ENCODE measurements at places on chromosomes 16 and 17.

- no peak for DNase-seq
Observed at GRCh38 chr16:24282141-24282540, 26.0 kb downstream of the CACNG3 start.

GRCh38 chr17:82830249-82830661, 9.6 kb downstream of the ZNF750 start:
- no peak for DNase-seq

GRCh38 chr17:31381165-31381668, 10.3 kb upstream of the RAB11FIP4 start:
- DNase-seq = no peak

DNA sequence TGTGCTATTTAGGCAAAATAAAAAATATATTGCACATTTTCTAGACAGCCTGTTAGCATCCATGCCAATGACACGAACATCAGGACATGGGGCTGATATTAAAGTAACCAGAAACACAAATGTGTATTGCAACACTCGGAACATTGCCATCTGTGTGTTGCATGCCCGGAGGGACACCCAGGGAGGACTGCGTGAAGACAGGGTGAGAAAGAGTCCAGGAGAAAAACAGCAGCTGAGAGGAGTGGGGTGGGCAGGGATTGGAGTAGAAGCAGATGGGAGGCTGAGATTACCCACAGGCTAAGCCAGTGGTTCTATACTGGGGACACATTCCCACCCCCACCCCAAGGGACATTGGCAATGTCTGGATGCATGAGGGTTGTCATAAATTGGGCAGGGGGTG, 114.8 kb downstream of the GRIN2A start:
- DNase-seq = no peak

GRCh38 chr16:86277221-86277620, 233.1 kb upstream of the FOXF1 start:
- no peak for DNase-seq

DNA sequence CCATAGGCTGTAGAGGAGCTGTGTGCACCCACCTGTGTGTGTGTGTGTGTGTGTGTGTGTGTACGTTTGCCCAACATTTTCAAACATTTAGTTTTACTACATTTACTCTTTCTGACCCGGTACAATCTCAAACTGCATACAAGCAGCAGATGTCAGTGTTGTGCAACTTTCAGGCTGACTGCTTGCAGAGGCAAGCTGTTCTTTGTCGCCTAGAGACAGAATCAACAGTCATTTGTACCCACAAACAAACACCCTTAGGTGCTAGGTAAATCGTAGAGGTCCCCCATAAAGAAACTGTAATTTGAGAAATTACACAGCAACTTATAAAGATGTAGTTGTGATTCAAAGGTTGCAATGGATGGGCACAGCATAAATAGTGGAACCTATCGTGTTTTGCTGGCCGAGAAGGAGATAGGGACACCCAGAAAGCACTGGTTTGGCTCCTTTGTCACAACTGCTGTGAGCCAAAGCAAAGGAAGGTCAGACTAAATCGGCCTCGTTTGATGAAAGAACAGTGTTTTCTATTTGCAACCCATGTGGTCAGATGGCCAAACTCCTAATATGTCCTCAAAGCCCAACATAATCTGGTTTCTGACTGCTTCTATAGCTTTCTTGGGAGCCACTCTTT, 478.4 kb downstream of the TOX3 start:
- no peak for DNase-seq

- DNase-seq = no peak
Observed at GRCh38 chr17:9004132-9004960, 17.0 kb upstream of the NTN1 start.

GRCh38 chr16:72637306-72637705, 410.6 kb downstream of the ZFHX3 start:
- no peak for DNase-seq

DNA sequence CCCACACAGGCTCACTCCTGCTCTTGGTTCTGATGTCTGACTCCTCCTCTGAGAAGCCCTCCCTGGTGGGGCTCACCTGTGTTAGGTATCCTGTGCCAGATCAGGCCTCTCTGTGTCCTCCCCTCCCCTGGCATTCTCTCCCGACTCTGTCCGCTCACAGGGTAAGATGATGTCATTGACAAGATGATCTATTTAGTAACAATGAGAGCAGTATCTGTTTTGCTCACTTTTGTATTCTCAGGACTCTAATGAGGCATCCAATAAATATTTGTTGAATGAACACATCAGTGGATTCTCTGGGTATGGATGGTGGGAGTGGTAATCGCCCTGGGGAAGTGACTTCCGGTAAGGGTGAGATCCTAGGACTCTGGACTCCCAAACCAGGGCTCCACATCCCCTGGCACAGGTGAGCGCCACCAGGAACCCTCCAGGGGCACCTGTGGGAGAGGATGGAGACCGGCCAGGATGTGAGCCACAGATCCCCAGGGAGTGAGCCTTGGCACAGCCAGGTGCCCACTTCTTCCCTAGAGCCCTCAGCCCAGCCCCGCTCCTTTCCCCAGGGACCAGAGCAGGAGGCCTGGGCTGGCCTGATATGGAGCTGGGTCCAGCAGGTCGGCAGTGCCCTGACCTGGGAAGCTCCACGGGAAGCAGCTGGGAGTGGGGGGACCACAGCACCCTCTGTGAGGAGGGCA, 5.4 kb upstream of the HAP1 start:
- no peak for DNase-seq

- no peak for DNase-seq
Observed at GRCh38 chr17:40963838-40964237, 2.9 kb downstream of the KRT39 start.

DNA sequence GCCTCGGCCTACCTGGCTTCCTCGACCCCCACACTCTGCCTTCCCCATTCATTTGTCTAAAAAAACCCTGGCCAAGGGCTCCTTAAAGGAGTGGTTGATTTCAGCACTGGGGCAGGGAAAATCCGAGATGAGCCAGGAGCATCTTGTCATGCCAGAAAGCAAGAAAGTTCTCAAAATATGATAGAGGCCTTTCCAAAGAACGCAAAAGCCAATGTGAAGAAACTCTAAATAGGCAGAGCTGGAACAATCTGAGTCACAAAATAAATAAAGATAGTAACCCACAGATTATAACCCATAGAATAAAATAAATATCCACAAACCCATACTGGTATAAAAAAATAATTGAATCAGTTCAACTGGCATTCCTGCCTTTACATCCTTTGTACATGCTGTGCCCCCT, 192.3 kb upstream of the SALL1 start:
- DNase-seq = no peak

GRCh38 chr17:4475001-4475400, 23.7 kb upstream of the SPNS2 start:
- DNase-seq = no peak

- no peak for DNase-seq
Observed at GRCh38 chr17:57530026-57530425, 215.1 kb downstream of the CCDC182 start.

GRCh38 chr17:50731575-50732460, 12.4 kb downstream of the LUC7L3 start:
- DNase-seq = no peak

DNA sequence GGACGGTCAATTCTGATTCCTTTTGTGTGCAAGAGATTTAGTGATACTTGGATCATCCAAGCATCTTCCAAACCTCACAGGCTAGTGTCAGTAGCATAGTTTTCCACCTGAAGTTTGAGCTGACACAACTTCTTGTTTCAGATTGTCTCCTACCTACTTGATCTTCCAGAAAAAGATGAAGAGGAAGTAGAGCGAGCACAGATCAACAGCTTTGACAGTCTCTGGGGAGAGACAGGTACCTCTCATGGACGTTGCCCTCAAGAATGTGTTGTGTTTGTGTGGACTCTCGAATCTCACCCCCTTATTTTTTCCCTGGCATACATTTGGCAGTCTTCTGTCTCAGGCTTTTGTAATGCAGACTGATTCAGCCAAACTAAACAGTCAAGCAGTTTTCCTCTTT, 47.4 kb downstream of the CYB561 start:
- no peak for DNase-seq

- no peak for DNase-seq
Observed at GRCh38 chr16:2992383-2993081, 12.3 kb upstream of the PKMYT1 start.

DNA sequence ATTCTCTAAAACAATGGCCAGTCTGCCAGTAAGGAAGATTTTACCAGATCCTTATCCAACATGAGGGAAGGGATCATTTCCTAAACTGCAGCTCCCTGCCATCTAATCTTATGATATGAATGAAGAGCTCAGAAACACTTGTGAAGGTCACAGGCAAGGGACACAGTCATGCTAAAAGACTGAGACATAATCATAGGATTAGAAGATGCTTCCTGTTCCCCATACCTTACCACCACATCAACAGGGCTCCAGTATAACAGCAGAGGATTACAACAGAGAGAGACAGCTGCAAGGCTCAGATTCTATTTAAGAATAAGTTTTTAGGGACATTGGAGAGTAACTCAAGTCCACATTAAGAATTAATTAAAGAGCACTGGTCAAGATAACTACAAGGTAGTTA, 93.3 kb downstream of the BRIP1 start:
- no peak for DNase-seq

GRCh38 chr17:44108440-44109311, 14.8 kb downstream of the HDAC5 start:
- no peak for DNase-seq

GRCh38 chr17:4247361-4247970, 16.3 kb downstream of the ANKFY1 start:
- DNase-seq = no peak

GRCh38 chr17:8445536-8445935, 9.9 kb downstream of the NDEL1 start:
- no peak for DNase-seq

GRCh38 chr17:61662186-61662585, 71.2 kb upstream of the NACA2 start:
- DNase-seq = no peak

DNA sequence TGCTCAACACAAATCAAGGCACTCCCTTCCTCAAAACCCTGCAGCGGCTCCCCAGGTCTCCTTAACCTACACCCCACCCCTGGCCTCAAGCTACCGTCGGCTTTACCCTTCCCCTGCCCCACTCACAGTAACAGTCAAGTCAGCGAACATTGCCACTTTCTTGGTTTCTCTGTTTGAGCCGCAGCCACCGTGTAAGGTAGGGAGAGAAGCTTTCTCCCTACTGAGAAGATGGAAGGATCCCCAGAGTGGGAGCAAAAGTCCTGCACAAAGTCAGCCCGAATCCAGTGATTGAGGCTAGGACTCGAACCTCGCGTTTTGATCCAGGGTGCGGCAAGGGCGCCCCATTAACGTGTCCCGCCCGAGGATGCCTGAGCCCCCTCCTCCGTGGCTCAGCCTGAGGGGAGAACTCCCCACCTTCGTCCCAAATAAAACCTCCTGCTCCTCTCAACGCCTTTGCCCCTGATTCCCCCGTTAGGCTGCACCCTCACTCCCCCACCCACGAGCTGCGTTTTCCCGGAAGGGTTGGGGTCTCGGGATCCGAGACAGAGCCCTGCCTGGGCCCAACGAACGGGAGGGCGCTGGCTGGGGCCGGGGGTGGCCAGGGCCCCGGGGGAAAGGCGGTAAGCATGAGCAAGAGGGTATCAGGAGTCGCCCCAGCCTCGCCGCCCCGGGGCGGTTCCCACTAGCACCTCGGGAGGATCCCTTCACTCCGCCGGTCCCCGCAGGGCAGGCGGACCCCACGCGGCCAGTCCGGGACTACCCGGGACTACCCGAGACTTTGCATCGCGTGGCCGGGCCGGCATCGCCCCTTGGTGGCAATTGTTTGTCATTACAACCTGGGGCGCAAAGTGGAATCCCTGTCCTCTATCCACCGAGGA, 9.9 kb upstream of the NAGS start:
- peak; percentile 72 for DNase-seq

DNA sequence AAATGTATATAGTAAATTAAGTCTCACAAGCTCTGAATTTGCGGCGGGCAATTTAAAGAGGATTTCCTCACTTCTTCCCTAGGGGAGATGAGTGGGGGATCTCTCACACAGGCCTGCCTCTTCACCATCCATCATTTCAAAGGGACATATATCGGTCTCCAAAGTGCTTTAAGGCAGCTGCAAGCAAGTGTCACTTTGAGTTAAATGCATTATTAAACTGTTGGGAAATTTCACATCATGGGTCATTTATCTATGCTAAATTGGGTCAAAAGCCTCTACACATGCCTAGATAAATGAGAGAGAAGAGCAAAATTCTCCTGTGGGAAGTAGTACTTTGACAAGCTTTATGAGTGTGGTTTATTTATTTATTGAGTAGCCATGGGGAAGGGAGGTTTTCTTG, 1106.1 kb upstream of the GOT2 start:
- DNase-seq = no peak

DNA sequence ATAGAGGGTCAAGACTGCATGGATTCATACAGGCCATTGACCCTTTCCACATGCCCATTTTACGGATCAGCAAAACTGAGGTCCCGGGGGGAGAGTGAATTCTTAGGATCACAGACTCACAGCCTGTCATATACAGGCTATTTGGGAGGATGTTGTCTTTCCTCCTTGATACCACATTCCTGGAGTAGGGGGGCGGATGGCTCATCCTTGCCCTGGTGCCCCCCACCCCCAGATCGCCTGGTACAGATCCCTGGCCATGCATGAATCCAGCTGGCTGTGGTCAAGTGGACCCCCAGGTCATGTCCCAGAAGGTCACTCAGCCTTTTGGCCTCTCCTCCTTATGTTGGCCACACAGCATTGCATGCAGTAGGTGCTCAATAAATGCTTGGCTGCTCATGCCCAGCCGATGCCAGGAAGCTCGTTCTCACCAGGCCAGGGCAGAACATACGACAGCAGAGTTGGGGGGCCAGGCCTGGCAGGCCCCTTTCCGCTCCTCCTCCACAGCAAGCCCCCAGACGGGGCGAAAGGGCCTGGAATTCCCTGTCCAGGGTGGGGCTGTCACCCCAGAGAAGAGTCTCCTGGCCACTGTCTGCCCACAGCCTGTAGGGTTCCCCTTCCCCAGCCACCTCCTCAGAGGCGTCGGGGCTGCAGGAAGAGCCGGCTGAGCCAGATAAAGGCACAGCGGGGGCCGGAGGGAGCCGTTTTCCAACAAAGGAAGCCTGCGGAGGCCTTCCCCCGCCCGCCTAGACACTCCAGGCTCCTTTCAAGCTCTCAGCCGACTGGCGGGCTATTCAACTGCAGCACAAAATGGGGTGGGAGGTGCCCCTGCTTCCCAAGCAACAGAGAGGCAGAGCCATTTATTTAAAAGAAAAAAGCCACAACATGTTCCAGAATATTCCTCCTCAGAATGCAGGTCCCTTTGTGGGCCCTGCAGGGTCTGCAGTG, 215.7 kb upstream of the CIBAR2 start:
- DNase-seq = no peak

- no peak for DNase-seq
Observed at GRCh38 chr16:11401161-11402050, 56.1 kb downstream of the RMI2 start.

DNA sequence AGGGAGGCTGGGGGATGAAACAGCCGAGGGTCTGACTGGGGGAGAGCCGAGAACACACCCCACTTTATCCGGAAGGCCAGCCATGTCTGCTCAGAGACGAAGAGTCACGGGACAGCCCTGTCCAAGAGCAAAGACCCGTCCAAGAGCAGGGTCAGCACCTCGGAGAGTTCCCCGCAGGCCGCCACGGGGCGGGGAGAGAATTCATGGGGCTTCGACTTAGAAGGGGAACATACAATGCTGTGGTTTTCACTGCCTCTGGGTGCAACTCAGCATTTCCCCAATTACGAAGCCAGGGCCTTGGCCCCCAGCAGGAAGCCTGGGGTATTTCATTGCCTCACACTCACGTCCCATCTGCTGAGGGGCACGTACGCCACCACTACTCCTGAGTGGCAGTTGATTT, 59.3 kb downstream of the JPH3 start:
- peak; percentile 59 for DNase-seq

- DNase-seq = no peak
Observed at GRCh38 chr16:61909074-61909473, 127.2 kb downstream of the CDH8 start.
